Central memory CD4-positive, alpha-beta T cell (primary cell): ENCODE measurements at places on chromosomes 12 and 14.

GRCh38 chr12:111578276-111578970 is 20.7 kb downstream of the ATXN2 start:
- DNase-seq: no peak

GRCh38 chr12:26434299-26435068 is 239.1 kb downstream of the SSPN start:
- no peak for DNase-seq

- no peak for DNase-seq
These were observed 3.9 kb upstream of the GSC start for GRCh38 chr14:94773655-94774343.

DNA sequence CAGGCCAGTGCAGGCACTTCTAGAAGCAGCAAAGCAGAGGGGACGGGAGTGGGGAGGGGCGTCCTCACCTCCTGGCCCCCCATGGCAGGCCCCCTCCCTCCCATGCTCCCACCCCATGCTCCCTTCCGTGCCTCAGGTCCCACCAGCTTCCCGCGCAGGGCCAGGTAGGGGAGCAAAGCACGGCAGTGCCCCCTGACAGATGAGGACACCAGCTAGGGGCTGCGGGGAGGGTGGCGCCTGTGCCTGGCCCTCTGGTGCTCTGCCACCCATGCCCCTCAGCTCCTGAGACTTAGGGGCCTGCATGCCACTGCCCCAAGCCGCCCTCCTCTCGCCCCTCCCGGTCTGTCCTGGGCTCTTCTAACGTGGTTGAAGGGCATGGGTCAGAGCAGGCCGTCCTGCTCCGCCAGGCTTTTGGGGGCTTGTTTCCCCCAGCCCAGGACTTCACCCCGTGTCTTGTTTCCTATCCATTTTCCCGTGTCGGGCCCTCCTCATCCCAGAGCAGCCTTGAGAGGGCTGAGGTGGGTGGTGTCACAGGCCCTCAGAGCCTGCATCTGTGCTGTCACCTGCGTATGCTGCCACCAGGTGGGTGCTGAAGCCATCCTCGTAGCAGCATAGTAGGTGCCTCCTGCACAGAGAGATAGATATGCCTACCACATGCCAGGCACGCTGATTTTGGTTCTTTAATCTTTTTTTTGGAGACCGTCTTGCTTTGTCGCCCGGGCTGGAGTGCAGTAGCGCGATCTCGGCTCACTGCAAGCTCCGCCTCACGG is 10.2 kb downstream of the TRMT61A start:
- DNase-seq: no peak

GRCh38 chr12:5480938-5481303 is 49.0 kb downstream of the NTF3 start:
- no peak for DNase-seq
